Cardiac ventricle fibroblast (primary cell): ENCODE measurements at places on chromosomes 12 and 14. TPM values are rescaled to one million over a fixed set of nuclear protein-coding genes. Genes with fewer than 3 reads are reported as not detected.

The B3GNT4 gene
- 0.15 TPM in 1 of 2 replicates, not detected in the other for total RNA-seq

The TAS2R14 gene
- total RNA-seq: 0.98 and 1.6 TPM in 2 replicates

The CLEC7A gene
- total RNA-seq: not detected in 2 replicates

The GYS2 gene
- not detected in 2 replicates for total RNA-seq

The PTGDR gene
- total RNA-seq: 0.29 and 0.37 TPM in 2 replicates

The ASCL1 gene
- not detected in 2 replicates for total RNA-seq

The ARMH4 gene
- total RNA-seq: 7.1 and 12.8 TPM in 2 replicates

The TEP1 gene
- total RNA-seq: 13.4 and 17.6 TPM in 2 replicates

The OR11H7 gene
- total RNA-seq: not detected in 2 replicates

The SLC25A47 gene
- not detected in 2 replicates for total RNA-seq

The PLD4 gene
- 0.05 TPM in 1 of 2 replicates, not detected in the other for total RNA-seq

The KCNJ8 gene
- total RNA-seq: 1.5 and 2.9 TPM in 2 replicates
